Left kidney (tissue), 8 donors: ENCODE measurements at places on chromosomes 16 and 17.
A peak's percentile ranks its signal among the peaks of the same experiment; 100 is the strongest.

DNA sequence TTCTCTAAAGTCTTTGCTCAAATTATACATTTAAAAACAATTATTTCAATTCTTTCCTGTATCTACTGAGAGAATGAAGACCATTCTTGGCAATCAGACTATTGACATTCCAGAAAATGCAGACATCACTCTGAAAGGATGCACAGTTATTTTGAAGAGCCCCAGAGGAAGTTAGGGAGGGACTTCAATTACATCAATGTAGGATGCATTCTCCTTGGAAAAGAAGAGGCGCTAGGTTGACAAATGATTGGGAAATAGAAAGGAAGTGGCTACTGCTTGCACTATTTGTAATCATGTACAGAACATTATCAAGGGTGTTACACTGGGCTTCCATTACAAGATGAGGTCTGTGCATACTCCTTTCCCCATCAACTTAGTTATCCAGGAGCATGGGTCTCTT, 74.3 kb downstream of the SSH2 start:
- no peak for DNase-seq

GRCh38 chr16:66544016-66544757, 5.7 kb downstream of the TK2 start:
- DNase-seq = no peak

GRCh38 chr17:65533056-65533745, 28.2 kb downstream of the AXIN2 start:
- no peak for DNase-seq

DNA sequence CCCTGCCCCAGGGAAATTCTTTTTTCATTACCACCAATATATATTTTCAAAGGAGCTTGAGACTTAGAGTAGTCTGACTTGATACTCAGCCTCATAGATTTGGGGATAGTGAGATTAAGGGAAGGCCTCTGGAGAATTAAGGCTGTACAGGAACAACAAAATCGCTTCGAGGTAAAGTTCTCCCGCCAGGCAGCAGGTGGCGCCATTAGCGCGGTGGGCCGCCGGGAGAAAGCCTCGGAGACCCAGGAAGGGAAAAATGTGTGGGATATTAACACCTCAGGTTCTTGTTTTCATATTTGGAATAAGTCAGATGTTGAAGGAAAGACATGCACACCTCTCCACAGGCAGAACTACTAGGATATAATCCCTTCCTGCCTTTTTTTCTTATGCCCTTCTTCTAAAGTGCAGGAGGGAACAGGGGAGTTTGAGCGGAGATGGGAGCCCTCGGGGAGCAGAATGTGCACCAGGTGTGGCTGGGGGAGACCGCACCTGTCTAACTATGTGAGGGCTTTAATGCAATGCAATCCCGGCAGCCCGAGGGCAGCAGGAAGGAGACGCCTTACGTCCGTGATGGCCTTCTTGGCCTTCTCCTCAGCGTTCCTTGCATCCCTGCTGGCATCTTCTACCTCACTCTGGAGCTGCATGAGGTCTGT, 25.9 kb downstream of the MYH3 start:
- no peak for DNase-seq

DNA sequence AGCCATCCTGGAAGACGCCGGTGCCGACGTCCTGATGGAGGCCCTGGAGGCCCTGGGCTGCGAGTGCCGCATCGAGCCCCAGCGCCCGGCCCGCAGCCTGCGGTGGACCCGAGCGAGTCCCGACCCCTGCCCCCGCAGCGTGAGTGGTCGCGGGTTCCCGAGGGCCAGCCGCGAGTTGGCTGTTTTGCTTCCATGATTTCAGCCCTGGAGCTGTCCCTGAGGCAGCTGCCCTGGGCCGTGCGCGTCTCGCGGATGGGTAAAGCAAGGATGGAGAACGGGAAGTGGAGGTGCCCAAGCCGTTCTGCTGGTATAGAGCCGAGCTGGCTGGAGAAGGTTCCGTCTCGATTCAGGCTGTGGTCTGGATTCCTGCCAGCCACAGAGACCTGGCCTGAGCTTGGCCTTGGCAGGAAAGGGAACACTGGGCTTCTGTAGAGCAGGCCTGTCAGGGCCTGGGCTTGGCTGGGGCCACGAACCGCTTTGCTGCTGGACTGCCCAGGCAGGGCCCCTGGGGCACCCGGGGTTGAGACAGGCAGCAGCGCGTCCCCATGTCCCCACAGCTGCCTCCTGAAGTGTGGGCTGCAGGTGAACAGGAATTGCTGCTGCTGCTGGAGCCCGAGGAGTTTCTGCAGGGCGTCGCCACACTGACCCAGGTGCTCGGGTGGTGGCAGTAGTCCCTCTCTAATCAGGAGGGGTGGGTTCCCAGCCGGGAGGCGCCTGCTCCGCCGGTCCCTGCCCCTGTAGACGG, 941 bp upstream of the MRPS34 start:
- DNase-seq = no peak

- no peak for DNase-seq
Observed at GRCh38 chr17:82021107-82021899, 1.4 kb downstream of the CENPX start.

DNA sequence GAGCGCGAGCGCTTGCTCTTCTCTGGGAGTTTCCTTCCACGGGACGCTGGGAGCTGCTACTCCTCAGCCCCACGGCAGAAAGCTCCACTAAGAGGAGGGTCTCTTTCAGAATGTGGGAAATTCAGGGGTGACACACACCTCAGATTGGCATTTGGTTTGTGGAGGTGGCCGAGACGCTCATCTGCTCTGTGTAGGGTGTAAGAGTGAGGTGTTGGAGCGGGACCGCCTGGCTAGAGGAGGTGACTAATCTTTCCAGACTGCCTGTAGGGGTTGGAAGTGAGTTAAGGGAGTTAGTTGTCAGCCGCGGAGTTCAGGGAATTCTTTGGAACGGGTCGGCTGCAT, 735 bp downstream of the PSMD11 start:
- peak; percentile 26 for DNase-seq
